Stimulated activated CD8-positive, alpha-beta memory T cell treated with anti-CD3 and anti-CD28 coated beads, Interleukin-4, amount 100 ng/mL, for 1 hour (primary cell): ENCODE measurements at places on chromosomes 1 and 21.

DNA sequence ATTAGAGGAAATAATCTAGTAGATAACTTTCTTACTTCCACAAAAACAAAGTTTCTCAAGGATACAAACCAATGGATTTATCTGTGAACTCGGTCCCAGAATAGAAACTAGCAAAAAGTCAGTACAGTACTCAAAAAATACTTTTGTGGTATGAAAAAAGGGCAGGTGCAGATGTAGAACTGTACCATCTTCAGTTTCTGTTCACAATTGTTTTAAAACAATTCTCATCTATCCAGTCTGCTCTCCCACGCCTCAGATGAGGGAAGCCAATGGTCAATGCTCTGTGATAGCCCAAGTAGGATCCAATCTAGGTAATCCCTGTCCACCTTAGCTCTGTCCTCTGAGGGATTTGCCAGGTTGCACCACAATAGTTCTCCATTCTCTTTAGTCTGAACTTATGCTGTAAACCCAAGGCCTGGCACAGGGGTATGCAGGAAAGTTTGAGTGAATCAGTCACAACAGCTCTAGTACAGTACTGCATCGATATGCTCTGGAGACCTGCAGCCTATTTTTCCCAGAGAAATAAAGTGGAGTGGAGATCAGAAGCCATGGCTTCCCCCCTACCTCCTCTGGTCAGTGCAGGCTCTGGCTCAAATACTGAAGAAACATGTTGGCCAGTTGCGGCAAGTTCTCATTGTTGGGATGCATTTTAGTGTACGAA lies 1.4 kb downstream of the KTI12 start:
- DNase-seq: no peak

DNA sequence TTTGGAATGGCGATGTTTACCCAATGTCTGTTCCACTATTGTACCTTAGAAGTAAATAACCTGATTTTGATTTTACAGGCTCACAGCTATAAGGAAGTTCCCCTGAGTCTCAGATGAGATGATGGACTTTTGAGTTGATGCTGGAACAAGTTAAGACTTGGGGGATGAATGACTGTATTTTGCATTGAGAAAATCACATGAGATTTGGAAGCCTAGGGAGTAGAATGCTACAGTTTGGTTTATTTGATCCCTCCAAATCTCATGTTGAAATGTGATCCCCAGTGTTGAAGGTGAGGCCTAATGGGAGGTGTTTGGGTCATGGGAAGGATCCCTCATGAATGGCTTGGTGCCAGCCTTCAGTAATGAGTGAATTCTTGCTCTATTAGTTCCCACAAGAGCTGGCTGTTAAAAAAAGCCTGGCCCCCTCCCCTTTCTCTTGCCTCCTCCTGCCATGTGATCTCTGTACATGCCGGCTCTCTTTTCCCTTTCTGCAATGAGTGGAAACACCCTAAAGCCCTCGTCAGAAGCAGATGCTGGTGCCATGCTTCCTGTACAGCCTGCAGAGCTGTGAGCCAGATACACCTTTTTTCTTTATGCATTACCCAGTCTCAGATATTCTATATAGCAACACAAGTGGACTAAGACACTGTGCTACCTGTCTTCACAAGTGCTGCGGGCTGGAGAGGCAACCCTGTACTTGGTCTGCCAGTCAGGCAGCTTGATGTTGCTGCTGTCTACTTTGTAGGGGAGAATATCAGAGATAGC lies 77.0 kb upstream of the TLR5 start:
- no peak for DNase-seq

DNA sequence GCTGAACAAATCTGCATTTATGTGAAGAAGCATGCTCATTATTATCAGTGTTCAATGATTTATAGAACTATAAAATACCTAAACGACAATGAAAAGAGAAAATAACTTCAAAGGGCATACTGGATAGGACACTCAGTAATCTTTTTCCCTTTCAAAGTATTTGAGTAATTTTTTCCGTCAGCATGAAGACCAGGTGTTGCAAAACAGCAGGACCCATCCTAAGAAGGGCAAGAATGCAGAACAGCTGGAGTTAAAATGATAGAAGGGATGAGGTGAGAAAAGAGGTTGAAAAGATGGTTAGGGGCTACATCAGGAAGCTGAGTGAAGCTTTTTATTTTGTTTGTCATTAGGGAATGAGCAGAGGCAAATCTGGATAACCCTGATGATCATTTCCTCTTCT lies 7.1 kb upstream of the RGS18 start:
- DNase-seq: no peak

DNA sequence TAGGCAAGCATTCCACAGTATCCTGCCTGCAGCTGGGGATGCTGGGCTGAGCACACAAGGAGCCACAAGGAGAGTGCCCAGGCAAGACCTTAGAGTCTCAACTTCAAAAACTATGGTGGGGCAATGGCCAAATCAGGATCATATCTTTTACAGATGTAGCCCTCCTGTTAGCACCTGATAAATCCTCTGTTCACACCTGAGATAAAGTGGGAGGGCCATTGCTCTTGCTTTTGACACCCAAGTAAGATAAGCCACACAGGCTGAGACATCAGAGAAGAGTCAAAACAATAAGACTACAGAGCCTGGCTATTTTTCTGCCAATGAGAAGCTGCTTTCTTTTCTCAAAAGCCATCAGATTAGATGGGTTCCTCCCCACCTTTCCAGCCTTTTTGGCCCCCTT lies 148.9 kb downstream of the AJAP1 start:
- DNase-seq: no peak

GRCh38 chr1:4801192-4801924 lies 146.9 kb downstream of the AJAP1 start:
- DNase-seq: no peak

DNA sequence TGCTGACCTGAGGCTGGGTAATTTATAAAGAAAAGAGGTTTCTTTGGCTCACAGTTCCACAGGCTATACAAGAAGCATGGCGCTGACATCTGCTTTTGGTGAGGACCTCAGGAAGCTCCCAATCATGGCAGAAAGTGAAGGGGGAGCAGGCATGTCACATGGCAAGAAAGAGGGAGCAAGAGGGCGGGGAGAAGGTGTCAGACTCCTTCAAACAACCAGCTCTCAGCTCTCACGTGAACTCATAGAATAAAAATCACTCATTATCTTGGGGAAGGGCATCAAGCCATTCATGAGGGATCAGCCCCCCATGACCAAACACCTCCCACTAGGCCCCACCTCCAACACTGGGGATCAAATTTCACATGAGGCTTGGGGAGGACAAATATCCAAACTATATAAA lies 266.8 kb downstream of the RHOU start:
- DNase-seq: no peak

DNA sequence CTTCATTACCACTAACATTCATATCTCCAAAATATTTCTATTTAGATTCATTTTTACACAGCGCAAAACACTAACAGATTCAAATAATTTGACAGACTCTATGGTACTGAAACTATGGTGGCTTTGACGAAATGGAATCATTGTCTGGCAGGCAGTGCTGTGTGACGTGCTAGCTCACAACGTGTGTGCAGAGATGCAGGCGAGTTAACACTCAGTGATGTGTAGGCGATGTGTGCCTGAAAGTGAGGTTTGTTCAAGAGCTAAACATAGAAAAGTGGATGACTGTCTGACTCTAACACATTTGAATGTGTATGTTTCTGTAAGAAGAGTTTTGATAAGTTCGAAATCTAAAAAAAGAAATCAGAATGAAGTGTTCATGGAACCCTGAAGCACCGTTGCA lies 97.7 kb downstream of the RYR2 start:
- no peak for DNase-seq

DNA sequence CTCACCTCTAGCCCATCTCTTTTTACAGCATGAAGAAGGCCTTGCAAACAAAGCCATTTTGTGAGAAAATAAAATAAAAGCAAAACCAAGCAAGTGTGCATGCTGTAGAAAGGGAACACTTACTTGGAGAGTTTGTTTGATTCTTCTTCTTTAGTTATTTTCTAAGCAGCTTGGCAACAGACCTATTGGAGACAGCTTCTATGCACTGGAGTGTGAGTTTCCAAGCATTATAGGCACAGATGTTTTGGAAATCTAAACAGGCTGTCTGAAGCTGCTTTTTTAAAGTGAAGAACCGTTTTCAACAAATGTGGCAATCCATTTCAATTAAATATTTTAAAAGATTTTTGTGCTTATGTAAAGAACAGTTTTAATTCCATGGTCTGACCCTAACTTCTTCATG lies 76.6 kb downstream of the NGF start:
- DNase-seq: no peak

DNA sequence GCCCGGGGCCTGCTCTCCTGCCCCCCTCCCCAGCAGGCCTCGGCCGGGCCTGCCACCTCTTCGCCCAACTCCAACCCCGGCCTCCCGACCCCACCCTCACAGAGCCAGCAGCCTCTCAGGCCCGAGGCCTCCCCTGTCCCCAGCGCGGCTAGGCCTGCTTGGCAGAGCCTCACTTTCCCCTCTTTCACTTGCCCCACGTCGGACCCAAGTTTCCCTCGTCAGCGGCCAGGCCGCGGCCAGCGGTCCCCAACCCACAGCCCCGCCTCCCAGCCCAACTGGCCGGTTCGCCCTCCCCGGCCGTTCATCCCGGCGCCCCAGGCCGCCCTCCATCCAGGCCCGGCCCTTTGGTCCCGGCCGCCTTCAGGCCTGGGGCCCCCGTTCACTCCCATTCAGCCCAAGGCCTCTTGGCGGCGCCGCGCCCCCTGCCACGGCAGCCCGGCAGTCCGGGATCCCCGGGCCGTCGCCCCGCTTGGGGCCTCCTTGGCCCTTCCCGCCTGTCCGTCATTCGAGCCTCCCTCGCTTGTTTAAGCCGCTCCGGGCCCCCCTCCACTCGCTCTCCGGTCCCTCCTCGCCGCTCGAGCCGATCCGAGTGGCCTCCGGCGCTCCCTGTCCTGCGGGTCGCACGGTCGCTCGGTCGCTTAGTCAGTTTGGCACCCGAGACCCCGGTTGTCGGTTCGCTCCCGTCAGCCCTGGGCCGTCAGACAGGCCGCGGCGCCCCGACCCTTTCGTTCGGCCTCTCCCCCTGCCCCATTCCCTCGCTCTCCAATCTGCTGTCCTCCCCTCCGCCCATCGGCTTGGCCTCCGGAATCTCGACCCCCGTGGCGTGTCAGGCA lies 1.4 kb downstream of the LRRC41 start:
- no peak for DNase-seq

DNA sequence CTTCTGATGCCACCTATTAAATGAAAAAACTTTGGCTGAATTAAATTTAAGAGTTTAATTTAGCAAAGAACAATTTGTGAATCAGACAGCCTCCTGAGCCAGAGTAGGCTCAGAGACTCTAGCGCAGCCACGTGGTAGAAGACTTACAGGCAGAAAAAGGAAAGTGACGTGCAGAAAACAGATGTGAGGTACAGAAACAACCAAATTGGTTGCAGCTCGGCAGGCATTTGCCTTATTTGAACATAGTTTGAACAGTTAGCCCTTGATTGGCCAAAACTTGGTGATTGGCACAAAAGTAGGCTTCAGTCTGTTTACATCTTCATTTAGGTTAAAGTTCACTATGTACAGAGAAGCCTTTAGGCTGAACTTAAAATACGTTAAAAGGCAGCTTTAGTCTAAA lies 22.9 kb downstream of the TCP10L start:
- DNase-seq: no peak

- DNase-seq: no peak
Observed at GRCh38 chr1:172244865-172245264, 175.6 kb upstream of the C1orf105 start.

- no peak for DNase-seq
Observed at GRCh38 chr1:10824821-10825540, 28.5 kb upstream of the CASZ1 start.

DNA sequence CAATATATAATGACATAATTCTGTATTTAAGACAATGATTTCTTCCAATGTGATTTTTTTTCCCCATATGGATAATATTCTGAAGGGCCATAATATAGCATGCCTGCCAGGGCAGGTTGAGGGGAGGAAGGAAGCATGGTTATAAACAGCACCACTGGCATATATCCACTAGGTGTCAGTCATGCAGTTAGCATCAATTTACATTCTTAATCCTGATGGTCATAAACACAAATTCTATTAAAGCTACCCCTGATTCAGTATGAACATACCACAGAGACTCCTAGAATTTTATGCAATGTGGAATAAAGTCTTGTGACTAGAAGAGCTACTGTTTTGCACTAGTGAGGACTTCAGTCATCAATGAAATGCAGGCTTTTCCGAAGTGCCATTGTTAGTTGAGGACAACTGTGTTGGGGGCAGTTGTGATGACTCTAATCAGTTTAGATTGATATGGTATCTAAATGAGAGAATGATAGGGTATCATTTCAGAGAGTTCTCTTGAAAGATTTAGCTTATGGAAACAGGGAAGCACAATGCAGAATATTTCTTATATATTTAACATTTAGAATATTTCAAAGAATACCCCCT lies 342.7 kb upstream of the NR5A2 start:
- DNase-seq: no peak
